ENCODE measurements at places on chromosomes 1 and 21. TPM values are rescaled to one million over a fixed set of nuclear protein-coding genes. Genes with fewer than 3 reads are reported as not detected.

GRCh38 chr1:224707843-224708725 is 92.0 kb downstream of the CNIH3 start:
- no peak for DNase-seq

- no peak for DNase-seq
Observed at GRCh38 chr1:95879498-95880050, 645.6 kb downstream of the RWDD3 start.

GRCh38 chr1:104028416-104029035 is 278.8 kb downstream of the AMY1C start:
- no peak for DNase-seq

DNA sequence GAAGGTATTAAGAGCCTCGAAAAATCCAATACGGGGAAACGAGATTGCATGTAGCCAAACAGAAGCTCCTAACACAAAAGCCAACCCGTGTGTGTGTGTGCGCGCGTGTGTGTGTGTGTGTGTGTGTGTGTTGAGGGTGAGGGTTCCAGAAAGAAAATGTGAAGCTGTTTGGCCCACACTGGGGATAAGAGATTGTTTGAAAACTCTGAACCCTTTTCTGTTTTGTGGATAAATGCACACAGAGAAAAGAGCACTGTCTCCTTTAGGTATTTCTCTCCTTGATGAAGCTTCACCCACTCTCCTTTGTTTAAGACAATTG is 1.9 kb downstream of the WLS start:
- DNase-seq: no peak

- DNase-seq: no peak
Observed at GRCh38 chr1:236530959-236531358, 7.2 kb downstream of the LGALS8 start.

DNA sequence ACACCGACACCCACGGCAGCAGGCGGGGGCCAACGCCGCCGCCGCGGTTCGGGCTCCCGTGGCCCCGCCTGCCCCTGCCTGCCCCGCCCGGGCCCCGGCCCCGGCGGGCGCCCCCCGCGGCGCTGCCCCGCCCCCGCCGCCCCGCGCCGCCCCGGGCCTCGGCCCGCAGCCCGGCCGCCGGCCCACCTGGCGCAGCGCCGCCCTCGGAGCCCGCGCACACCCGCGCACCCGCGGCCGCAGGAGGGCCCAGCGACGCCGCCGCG is at the start of gene WNT3A:
TSS of gene WNT3A (plus strand) at position 213 of the 263 bp plus-strand sequence. CDS start 131 bp downstream, outside the sequence.
- DNase-seq: no peak

Gene OVAAL
- not detected for total RNA-seq
